ENCODE measurements at places on chromosomes 2 and 18.

DNA sequence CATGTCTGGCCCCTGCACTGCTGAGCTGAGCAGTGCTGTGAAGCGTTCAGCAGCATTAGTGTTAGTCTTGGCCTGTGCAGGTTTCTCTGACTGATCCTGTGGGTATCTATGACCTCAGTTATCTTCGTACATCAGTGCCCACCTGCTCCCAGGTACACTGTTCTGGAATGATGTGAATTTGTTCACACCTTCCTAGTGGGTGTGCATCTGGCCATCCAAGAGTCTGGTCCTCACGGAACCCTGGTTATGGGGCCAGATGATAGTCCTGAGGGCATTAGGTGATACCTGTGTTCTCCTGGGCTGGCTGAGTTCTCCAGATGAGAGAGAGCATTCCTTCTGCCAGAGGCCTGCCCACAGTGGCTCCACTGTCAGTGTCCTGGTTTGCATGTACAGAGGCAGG lies 57.2 kb downstream of the INPP4A start:
- DNase-seq, result no peak

DNA sequence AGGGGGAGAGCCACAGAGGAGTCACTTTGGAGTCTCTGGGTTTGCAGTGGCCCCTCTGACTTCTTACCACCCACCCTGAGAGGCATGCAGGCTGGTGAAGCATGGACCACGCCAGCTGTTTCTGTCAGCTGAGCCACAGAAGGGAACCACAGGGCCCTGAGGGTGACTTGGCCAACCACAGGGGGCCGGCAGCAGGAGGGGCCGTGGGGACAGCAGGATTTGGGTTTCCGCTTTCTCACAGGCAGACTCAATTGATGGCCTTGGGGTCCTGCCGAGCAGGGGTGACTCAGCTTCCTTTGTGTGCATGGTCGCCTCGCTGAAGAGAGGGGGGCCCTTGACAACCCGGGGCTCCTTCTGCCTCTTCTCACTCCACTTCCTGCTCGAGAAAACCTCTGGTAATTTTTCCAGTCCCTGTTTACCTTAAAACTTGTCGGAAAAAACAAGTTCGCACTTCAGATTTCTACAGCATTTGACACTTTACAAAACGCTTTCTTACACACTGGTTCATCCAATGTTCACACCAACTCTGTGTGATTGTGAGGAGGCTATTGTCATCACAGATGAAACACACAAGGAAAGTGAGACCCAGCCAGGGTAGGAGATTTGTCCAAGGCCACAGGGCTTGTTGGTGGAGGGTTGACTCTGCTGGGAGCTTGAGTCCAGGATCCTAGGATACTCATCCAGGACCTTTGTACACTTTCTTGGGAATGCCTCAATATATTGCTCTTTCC lies 311.2 kb downstream of the LPIN1 start:
- no peak for DNase-seq

DNA sequence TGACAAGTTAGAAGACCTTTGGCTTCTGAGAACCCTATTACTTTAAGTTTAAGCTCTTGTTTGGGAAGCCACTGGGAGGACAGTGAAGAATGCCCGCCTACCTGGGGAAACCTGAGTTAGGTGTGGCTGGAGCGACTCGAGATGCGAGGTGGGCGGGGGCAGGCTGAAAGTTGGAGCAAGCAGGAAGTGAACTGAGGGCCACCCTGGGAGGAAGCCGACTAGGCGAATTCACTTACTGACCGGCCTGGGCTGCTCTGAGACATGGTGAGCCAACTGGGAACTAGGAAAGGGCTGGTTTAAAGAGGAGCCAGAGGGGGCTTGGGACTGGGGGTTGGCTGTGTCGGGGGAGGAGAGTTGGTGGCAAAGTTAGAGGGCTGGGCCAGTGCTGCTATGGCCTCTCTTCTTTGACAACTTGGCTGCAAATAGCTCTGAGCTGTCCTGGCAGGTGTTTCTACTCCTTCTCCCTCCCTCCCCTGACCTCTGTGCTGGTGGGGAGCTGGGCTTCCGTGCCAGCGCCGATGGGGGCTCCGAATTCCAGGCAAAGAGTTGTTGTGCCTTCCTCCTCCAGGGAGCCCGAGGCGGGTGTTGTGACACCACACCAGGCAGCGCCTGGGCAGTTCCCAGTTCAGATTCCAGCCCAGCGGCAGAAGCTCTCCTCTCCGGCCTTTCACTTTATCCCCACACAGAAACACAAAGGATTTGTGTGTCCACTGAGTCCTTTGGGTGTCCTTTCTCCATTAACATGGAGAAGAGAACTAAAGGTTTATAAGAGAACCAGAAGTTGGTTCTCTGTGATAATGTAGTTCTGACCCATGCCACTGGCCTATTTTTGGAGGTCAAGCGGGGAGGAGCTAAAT lies at the start of gene VAMP8:
Gene VAMP8 (plus strand): TSS at position 201 of the 857 bp plus-strand sequence. CDS start 61 bp downstream, at position 262.
- no peak for DNase-seq

DNA sequence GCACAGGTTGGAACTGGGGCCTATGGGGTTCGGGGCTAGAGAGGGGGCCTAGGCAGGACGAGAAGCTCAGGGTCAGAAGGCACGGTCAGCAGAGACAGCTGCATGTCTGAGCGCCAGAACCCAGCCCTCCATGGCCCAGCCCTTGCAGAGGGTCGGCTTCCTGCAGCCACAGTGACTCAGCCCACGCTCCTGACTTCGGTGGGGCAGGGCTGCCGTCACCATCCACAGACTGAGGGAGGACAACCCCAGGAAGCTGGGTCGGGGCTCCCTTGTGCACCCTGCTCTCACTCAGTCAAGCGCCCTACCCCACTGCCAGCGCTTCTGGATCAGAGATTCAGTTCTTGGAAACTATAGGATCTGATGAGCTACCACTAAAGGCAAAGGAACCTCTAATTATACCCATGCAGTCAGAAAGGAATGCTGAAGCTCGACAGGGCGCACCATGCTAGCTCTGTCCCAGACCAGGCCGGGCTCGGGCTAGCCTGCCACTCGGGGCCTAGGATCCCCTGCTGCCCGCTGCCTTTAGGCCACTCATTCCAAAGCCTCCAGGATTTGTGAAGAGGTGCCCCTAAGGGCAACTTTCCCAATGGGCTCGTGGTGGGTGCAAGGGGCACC lies 3.0 kb downstream of the ACTR1B start:
- DNase-seq, result no peak

DNA sequence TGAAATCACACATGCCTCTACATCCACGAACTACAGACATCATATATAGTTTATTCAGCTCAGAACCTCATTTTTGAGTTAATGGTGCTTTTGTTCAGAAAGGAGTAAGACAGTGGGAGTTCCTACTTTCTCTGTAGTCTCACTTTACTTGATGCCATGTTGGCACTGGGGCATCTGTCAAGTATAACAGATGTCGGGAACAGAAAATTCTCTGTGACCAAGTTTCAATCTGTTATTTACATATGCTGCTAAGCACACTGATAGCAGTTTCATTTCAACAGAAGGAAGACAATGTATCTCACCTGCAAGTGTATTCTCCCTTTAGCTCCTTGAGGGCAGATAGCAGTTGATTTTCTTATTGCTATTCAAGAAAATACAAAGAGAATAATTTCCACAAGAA lies 774.1 kb downstream of the METTL4 start:
- peak; percentile 30 for DNase-seq

DNA sequence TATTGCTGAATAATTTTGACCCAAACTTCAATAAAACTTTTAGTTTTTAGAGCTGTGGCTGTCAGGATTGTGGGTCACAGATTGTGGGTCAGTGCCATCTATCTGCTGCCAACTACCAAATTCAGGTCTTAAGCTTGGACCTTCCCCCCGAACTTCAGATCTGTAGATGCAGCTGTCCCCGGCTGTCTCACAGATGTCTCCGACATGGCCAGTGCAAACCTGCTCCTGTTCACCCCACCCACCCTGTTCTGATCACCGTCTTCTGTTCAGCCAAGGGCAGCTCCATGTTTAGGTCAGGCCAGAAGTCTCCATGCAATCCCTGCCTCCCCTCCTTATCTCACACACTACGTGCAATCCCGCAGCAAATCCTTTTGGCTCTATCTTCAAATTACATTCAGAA lies 175.0 kb downstream of the PRKCE start:
- DNase-seq, result no peak

- DNase-seq, result no peak
These were observed 36.9 kb upstream of the FZD7 start for GRCh38 chr2:201996679-201997314.

DNA sequence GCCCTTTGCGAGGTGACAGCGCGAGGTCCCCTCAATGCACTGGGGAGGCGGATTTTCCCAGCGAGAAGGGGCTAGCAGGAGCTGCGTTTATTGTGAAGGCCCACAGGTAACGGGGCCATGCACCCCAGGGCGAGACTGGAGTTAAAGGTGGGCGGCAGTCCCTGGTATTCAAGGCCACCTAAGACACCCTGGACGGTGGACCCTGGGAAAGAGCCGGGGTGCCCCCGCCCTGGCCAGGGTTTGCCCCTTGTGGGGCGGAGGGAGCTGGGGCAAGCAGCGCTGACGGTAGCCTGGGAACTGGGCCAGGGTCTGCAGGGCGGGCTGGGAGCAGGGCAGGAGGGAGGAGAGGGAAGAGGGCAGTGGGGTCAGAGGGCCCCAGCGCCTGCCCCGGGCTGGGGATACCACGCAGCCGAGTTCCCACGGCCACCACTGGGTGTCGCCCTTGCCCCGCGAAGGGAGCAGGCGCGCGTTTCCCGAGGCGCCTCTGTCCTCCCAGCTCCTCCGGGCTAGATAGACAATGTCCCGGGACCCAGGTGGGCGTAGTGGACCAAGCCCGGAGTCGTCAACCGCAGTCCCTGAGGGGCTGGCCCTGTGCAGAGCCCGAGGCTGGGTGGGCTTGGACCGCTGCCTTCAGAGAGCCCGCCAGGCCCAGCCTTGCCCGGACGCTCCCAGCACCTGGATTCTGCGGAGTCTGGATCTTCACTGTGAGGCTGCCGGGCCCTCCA lies 80.2 kb downstream of the SMAD4 start:
- no peak for DNase-seq

DNA sequence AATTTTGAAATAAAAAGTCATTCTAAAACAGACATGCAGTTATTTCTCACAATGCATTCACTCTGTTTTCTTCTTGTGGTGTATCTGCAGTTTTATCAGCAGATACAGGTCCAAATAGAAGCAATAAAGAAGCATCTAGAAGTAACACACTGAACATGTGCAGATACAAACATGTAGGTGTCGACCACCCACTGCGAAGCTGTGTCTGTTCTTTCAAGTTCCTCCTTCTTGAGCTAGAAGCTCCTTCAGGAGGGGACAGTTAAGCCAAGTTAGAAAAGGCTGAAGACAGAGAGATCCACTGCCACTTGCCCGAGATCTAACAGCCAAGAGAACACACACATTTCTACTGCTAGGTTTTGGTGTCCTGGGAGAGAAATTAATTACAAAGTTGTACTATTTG lies 30.1 kb downstream of the WDFY1 start:
- DNase-seq, result no peak

DNA sequence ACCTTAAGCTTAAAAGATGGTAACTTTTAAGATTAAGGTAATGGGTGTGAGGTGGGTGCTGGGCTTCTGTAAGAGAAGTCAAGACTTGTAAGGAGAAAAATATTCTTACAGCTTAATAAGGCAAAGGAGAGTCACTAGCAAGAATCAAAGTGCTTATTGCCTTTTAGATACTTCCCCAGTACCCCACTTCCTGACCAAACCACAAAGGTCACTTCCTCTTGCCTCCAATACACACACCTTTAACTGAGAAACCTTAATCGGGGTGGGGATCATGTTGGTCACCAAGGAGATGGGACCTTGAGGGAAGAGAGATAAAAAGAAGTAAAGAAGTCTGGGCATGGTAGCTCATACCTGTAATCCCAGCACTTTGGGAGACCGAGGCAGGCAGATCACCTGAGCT lies 10.6 kb upstream of the ATG16L1 start:
- no peak for DNase-seq

DNA sequence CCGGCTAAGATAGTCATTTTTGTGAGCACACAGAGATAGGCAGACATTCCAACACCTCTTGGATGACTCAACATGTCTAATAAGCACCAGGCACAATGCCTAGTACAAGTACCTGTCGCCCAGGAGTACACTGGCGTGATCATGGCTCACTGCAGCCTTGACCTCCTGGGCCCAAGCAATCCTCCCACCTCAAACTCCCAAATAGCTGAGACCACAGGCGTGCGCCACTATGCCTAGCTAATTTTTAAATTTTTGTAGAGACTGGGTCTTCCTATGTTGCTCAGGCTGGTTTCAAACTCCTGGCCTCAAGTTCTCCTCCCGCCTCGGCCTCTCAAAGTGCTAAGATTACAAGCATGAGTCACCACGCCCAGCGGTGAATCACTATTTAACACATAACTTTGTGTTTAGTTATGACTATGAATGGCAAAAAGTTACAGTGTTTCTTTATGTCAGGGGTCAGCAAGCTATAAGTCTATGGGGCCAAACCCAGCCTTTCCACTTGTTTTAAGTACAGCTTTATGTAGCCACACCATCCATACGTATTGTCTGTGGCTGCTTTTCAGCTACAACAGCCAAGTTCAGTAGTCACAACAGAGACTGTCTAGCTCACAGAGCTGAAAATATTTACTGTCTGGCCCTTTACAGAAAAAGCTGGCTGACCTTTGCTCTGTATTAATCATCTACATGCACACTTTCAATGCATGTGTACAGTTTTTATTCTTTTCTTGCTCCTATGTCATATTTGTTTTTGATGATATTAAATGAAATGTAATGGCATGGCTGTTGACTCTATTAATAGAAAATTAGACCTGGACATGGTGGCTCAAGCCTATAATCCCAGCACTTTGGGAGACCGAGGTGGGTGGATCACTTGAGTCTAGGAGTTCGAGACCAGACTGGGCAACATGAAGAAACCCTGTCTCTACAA lies 18.7 kb downstream of the ORC2 start:
- no peak for DNase-seq

GRCh38 chr2:237878-238277 lies 26.0 kb downstream of the SH3YL1 start:
- no peak for DNase-seq

- DNase-seq, result no peak
These were observed 833.0 kb downstream of the SLC4A3 start for GRCh38 chr2:220460257-220460985.

- DNase-seq, result no peak
These were observed 205.8 kb upstream of the SMAD2 start for GRCh38 chr18:48136051-48136826.

DNA sequence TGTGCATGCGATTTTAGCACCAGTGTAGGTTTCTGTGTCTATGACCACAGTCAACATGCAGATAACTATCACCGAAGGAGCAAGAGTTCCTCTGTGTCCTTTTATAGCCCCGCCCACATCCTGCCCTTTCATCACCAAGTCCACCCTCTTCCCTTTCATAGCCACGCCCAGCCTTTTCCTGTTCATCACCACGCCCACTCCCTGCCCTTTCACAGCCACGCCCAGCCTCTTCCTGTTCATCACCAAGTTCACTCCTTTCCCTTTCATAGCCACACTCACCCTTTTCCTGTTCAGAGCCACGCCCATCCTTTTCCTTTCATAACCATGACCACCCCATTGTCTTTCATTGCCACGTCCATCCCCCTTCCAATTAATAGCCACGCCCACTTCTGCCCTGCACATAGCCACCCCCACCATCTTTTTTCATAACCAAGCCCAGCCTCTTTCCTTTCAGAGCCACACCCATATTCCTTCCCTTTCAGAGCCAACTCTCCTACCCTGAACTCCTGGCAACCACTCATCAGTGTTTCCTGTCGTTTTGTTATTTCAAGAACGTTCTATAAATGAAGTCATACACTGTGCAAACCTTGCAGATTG lies 273.9 kb downstream of the MYT1L start:
- no peak for DNase-seq

Measured in NCI-H1694 treated with DMSO at 0.1 percent for 48 hours (cell line).